ENCODE measurements at places on chromosomes 1 and 21.

DNA sequence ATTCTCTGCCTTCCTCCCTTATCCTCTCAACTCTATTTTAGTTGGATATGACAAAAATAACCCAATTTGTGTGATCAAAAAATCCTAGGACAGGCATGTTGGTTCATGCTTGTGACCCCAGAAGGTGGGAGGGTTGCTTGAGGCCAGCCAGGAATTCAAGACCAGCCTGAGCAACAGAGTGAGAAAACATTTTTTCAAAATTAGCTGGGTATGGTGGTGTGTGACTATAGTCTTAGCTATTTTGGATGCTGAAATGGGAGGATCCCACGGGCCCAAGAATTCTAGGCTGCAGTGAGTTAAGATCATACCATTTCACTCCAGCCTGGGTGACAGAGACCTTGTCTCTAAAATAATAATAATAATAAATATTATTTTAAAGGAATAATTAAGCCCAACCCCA lies 1383.1 kb upstream of the ADGRL2 start:
- DNase-seq, result no peak

GRCh38 chr21:46000182-46000730 lies 18.7 kb downstream of the COL6A1 start:
- DNase-seq, result no peak

- no peak for DNase-seq
Observed at GRCh38 chr21:42841156-42841915, 38.0 kb downstream of the WDR4 start.

- DNase-seq, result no peak
Observed at GRCh38 chr1:10236405-10237156, 26.2 kb downstream of the KIF1B start.

- no peak for DNase-seq
Observed at GRCh38 chr1:115811140-115811828, 29.6 kb downstream of the NHLH2 start.
